Calu3 (cell line): ENCODE measurements at places on chromosomes 6 and 20. TPM values are rescaled to one million over a fixed set of nuclear protein-coding genes. Genes with fewer than 3 reads are reported as not detected.

The ARFGEF3 gene
- 15.4 and 16.3 TPM in 2 replicates for total RNA-seq

The PAK5 gene
- 0.07 TPM in 1 of 2 replicates, not detected in the other for total RNA-seq

The BHLHE23 gene
- not detected in 2 replicates for total RNA-seq

The RNF182 gene
- total RNA-seq, result 1.1 and 1.6 TPM in 2 replicates

- DNase-seq, result no peak
Measured at GRCh38 chr6:39848171-39848570, 56.0 kb downstream of the DAAM2 start.

DNA sequence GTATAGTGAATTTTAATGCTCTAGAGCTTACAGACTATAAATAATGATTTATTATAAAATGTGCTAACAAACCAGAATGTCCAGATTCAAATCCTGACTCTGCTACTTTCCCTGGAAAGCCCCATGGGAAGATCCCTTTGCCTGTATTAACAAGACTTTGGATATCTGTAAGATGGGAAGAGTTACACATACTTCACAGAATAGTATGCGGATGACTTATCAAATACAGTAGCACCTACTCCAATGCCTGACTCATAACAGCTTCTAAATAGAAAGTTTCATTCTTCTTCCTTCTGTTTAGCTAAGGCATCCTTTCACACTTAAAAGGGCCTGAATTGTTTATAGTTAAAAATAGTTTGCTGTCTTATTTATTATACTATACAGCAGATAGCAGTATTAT, 166.3 kb downstream of the KCNQ5 start:
- no peak for DNase-seq

DNA sequence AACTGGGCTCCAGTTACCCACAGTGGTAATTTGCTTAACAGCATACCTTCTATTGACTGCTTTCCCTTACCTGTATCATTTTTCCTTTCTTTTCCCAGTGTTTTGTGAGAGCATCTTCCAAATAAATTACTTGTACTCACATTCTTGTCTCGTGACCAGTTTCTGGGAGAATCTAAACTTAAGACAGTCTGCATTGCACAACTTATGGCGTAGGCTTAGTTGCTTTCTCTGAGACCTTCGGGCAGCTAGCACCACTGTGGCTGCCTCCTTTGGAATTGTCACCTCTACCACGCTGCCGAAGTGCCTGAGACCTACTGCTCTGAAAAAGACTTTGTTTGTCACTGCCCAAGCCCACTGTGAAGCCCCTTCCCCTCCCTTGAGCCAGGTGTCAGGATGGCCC, 188.1 kb upstream of the BMP2 start:
- DNase-seq, result no peak
